ENCODE measurements at places on chromosomes 7 and 10. TPM values are rescaled to one million over a fixed set of nuclear protein-coding genes. Genes with fewer than 3 reads are reported as not detected.

SDK1 gene
- total RNA-seq: not detected

SUN3 gene
- not detected for total RNA-seq

UCN3 gene
- total RNA-seq: not detected

SAMD9L gene
- total RNA-seq: 49.9 TPM

ANXA8L1 gene
- total RNA-seq: not detected

DNA sequence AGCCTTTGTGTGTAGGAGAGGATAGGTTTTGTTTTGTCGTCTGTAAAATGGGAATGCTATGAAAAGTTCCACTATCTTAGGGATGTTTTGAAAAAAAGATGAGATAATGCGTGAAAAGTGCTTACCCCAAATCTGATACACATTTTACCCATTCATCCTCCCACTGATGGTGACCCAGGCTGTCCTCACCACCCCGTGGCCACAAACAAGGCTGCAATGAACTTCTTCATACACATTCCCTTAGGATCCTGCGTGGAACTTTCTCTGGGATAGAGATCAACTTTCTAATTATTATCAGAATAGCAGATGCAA lies 399 bp upstream of the OGDHL start:
- no peak overlapping the region for H3K4me3 ChIP-seq
- DNase-seq: no peak
- H3K27me3 ChIP-seq: peaks cover 16% of the 10 kb centered on the region
- no peaks in the 10 kb centered on the region for H3K36me3 ChIP-seq
- peaks cover 6% of the 10 kb centered on the region for H3K4me1 ChIP-seq

GRCh38 chr7:159092701-159093121 lies 52.0 kb downstream of the VIPR2 start:
- H3K27me3 ChIP-seq: no peaks in the 10 kb centered on the region
- H3K4me1 ChIP-seq: no peaks in the 10 kb centered on the region
- no peak overlapping the region for H3K27ac ChIP-seq
- no peaks in the 10 kb centered on the region for H3K36me3 ChIP-seq

DNA sequence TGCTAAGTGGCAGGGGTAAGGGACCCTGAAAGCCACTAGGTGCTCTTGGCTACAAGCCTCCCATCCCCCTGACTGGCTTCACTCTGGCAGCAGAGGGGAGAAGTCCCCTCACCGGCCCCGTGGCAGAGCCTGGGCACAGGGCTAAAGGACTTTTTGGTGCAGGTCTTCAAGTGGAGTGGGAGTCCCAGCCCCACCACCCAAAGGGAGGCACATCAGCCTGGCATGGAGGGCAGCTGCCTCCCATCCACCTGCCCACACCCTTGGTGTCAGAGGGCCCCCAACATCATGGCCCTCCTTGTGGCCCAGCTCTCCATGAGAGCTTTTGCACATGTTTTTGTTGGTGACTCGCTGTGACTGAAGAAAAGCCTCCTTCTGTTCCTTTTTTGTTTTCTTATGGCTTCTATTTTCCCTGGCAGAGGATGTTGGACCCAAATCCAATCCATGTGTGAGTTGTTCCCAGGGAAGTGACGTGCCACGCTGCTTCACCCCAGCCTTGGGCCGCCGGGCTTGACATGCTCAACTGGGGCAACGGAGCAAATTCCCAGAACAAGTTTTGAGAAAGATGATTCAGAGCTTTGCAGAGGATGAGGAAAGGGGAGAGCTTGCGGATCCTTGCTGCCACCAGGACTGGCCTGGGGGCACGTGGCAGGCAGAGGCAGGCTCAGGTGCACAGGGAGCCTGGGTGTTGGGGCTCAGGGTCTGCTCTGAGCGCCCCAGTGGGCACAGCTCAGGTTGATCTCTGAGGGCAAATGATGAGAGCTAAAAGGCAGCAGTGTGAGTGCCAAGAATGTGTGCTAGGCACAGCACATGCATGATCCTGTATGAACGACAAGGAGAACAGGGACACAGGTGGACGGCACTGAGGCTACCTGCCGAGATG lies 1.9 kb upstream of the AEBP1 start:
- DNase-seq: no peak
- no peak overlapping the region for H3K4me3 ChIP-seq
- H3K27ac ChIP-seq: no peak overlapping the region

GRCh38 chr7:99827040-99827778 lies 604 bp upstream of the CYP3A43 start:
- H3K27ac ChIP-seq: no peak overlapping the region
- H3K4me1 ChIP-seq: no peaks in the 10 kb centered on the region
- H3K36me3 ChIP-seq: no peaks in the 10 kb centered on the region
- H3K4me3 ChIP-seq: no peak overlapping the region

DNA sequence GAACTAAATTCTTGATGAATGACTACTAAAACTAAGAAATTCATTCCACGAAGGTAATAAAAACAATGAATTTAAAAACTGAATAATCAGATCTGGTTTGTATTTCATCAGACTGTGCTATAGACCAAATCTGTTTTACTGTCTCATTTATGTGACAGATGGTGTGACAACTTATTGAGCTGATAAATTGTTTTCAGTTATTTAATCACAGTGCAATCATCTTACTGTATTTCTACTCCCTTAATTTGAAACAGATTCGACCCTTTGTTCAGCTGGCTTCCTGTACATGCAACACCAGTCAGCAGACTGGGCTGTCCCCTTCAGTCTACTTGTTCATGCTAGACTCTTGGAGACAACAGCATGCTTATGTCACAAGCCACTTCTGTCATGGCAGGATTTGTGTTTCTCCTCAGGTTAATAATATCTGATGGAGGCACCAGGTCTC lies 150.9 kb downstream of the MBL2 start:
- H3K27me3 ChIP-seq: no peaks in the 10 kb centered on the region
- H3K27ac ChIP-seq: no peak overlapping the region
- no peaks in the 10 kb centered on the region for H3K36me3 ChIP-seq
- H3K4me3 ChIP-seq: no peak overlapping the region
- H3K4me1 ChIP-seq: no peaks in the 10 kb centered on the region

DNA sequence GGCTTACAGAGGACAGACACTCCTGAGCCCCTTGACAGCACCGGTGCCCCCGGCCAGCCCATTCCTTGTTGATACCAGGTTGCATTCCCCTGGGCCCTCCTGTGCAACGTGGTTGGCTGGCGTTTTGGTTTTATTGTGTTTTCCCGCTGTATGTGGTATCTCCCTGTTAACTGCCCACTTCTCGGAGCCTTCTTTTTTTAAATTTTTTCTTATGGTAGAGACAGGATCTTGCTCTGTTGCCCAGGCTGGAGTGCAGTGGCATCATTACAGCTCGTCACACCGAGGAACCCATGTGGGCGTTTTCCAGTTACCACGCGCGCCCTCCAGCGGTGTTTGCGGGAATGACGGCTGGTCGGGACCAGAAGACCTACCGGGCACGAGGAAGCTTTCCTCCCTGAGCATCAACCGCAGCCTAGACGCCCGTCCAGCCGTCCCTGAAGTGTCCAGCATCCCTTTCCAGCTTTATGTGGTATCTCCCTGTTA lies 16.9 kb upstream of the ZFAND2A start:
- DNase-seq: peak; percentile 74
- H3K4me1 ChIP-seq: peaks cover 8% of the 10 kb centered on the region
- H3K27me3 ChIP-seq: no peaks in the 10 kb centered on the region
- no peak overlapping the region for H3K27ac ChIP-seq
- H3K36me3 ChIP-seq: no peaks in the 10 kb centered on the region

DNA sequence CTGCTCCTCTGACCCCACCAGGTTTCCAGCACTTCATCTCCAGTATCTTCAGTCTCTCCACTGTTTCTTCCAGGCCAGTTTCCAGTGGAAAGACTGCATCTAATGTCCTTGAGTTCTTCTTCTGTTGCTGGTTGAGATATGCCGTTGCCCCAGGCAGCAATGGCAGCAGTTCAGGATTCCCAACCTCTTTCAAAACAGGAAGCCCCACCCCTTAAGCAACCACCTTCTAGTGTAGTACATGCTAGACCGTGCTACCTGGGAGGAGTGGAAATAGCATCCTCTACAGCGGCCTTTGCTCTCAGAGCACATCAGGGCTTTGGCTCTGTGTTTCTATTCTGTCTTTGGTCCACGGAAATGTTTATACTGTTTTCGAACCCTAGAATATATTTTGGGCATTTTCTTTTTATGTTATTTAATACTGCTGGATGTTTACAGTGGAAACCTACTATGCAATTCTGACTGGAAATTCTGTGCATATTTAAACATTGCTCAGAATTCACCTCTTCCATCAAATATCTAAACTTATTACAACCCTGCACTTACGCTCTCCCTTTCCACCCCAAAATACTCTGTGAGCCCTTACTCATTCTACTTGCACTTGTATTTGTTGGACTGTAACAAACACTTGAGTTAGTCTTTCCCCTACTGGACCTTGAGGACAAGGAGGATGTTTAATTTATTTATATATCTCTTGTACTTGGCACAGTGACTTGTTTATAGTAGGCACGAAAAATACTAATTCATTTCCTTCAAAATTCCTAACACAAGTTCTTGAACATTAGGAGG lies 8.5 kb upstream of the BPGM start:
- no peak overlapping the region for H3K4me3 ChIP-seq
- H3K27ac ChIP-seq: no peak overlapping the region

DNA sequence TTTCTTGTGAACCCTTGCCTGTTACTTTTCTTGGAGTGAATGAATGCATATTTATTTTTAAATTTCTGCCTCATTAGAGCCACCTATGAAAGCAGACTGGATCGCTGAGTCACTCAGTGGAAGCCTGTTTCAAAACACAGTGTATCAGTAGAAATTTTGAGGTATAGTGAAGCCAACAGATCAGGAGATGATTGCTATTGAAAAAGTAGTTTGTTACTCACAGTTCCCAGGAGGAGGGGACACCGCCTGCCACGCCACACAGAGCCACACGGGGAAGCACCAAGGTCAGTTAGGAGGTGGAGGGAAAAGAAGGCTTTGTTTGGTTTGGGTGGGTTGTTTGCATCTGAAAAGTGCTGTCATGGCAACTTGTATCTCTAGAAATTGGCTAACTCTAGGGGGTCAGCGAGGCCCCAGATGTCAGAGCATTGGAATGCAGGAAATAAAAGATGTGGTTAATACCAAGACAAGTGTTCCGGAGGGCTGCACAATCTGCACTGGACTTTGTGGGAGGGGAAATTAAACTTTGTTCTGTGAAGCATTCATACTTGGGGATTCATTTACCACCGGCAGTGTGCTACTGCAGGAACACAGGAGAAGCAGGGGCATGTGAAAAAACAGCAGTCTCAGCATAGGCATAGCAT lies 106.4 kb upstream of the SDK1 start:
- H3K4me1 ChIP-seq: no peaks in the 10 kb centered on the region
- no peaks in the 10 kb centered on the region for H3K36me3 ChIP-seq
- no peaks in the 10 kb centered on the region for H3K27me3 ChIP-seq
- H3K27ac ChIP-seq: no peak overlapping the region

DNA sequence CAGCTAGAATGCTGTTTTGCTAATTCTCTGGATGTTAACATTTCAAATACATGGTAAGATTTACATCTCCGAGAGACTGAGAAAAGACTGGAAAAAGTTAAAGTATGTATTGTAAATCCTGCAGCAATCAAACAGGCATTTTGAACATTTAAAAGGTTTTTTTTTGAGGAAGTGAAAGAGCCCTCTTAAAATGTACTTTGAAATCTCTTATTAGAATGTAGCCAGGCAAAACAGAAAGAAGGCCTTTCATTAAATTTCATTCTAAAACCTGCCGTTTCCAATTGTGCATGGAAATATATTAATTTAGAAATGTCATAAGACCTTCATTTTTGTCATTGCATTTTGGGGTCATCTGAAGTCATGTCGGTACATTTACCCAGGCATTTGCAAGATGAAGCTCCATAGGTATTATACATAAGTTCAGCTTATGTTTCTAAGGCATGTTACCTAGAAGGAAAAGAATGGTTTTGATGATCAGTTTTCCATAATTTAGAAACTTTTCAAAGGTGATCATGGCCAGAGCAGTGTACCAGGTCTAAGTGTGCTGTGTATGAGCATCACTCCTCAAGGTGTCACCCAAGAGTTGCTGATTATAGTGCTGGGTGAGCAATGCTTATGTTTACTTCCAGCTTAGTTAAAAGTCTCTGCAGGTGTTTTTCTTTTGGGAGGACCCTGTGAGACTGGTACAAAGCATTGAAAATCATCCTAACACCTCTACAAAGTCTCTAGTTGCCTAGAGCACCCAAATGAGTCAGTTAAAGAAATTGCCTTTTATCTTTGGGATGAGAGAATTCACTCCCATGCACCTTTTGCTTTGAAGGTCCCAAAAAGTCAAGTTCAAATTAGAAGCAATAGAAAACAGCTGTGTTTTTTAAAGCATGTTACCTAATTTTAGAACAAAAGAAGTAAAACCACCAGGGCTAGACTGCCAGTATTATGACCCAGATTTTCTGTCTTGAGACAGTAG lies 7.1 kb downstream of the ZNF736 start:
- no peaks in the 10 kb centered on the region for H3K27me3 ChIP-seq
- no peak overlapping the region for H3K27ac ChIP-seq
- no peaks in the 10 kb centered on the region for H3K36me3 ChIP-seq

- no peak overlapping the region for H3K27ac ChIP-seq
- H3K4me1 ChIP-seq: peaks cover 7% of the 10 kb centered on the region
Observed at GRCh38 chr7:1757601-1758000, 87.5 kb downstream of the ELFN1 start.

DNA sequence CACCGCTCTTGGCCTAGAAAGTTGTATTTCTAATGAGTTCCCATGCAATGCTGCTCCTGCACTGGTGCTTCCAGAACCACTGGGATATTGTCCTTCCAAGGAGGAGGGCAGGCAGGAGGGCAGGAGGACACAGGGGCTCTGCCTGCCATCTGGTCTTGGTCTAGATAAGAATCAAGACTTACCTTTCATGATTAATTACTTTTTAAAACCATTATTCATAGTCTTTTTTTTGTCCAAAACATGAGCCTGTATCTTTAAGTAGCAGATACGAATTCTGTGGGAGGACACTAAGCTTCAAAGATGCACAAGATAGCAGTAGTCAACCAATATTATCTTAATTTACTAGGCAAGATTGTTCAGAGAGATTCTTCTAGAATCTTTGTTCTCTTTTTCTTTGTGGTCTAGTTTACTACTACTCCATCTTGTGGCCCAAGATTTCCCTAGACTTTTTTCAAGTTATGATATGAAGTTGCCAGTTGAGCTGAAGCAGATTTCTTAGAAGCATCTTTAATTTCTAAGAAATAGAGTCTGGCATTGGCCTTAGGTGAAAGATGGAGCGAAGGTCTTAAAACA lies 57.6 kb downstream of the RBM33 start:
- no peak overlapping the region for H3K27ac ChIP-seq
- H3K36me3 ChIP-seq: peaks cover 42% of the 10 kb centered on the region
- H3K4me3 ChIP-seq: no peak overlapping the region
- DNase-seq: no peak
- no peaks in the 10 kb centered on the region for H3K27me3 ChIP-seq

DNA sequence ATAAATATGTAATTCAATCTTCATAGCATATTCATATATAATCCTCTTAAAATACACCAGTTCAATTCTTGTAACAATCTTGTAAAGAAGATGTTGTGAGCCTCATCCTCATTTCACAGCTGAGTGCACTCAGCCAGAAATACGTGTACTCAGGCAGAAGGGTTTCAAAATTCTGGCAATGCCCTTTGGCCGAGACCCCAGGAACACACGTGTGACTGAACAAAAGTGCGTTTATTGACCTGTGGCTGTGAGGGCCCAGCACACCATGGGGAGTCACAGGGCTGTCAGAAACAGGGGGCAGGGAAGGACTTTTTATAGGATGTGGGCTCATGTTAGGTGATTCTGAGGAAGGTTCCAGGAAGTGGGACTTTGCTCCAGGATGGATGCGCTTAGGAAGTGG lies 21.5 kb downstream of the GIMAP8 start:
- no peak overlapping the region for H3K4me3 ChIP-seq
- peaks cover 13% of the 10 kb centered on the region for H3K4me1 ChIP-seq
- H3K36me3 ChIP-seq: peaks cover 79% of the 10 kb centered on the region
- no peaks in the 10 kb centered on the region for H3K27me3 ChIP-seq
- H3K27ac ChIP-seq: no peak overlapping the region

Measured in natural killer cell (primary cell).